Femur (tissue), 1 donor: ENCODE measurements at places on chromosomes 2 and 18.

DNA sequence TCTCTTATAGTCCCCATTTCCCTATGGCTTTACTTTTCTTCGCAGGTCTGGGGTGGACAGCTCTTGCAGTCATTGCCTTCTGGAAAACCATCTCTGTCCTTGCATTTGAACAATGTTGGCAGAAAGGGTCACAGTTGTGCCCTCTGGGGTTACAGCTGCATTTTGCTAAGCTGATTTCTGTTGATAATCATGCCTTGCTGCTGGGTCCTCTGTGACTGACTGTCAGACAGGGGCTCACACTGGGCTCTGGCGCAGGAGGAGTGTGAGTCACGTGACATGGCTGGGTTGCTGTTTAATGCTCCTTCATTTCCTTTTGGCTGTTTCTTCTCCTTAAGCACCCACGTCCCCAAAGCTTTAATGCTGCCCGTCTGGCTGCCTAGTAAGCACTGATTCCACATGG is 196.6 kb upstream of the LHCGR start:
- no peak for DNase-seq

- DNase-seq, result no peak
Observed at GRCh38 chr2:46580416-46580815, 101.1 kb downstream of the TMEM247 start.

GRCh38 chr2:177355874-177356273 is 36.7 kb upstream of the AGPS start:
- no peak for DNase-seq

- DNase-seq, result no peak
Observed at GRCh38 chr2:239313776-239314175, 87.0 kb downstream of the HDAC4 start.

- DNase-seq, result no peak
Observed at GRCh38 chr2:54503192-54503591, 47.1 kb downstream of the SPTBN1 start.

GRCh38 chr2:167264380-167264779 is 376.1 kb downstream of the XIRP2 start:
- no peak for DNase-seq

DNA sequence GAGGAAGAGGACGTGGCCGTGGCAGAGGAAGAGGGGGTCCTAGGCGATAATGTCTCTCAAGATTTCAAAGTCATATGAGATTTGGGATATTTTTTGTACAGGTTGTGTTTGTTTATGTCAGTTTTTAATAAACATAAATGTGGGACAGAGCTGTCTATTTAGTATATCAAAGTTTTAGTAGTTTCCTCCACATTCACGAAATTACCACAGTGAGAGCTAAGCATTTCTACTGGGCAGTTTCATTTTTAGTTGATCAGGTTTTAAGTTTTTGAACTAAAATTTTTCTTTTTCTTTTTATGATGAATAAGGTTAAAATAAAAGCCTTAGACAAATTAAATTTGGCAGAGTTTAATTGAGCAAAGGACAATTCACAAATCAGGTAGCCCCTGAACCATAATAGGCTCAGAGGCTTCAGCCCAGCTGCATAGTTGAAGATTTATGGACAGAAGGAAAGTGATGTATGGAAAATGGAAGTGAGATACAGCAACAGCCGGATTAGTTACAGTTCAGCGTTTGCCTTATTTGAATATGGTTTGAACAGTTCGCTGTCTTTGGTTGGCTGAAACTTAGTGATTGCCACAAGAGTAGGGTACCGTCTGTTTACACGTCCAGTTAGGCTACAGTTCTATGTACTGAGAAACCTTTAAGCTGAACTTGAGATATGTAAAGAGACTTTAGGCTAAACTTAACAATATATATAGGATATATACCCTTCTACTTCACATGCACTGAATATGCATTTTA is 17.1 kb downstream of the SNRPD1 start:
- no peak for DNase-seq

- peak; percentile 42 for DNase-seq
Observed at GRCh38 chr2:69975853-69976462, 14.5 kb upstream of the ASPRV1 start.

DNA sequence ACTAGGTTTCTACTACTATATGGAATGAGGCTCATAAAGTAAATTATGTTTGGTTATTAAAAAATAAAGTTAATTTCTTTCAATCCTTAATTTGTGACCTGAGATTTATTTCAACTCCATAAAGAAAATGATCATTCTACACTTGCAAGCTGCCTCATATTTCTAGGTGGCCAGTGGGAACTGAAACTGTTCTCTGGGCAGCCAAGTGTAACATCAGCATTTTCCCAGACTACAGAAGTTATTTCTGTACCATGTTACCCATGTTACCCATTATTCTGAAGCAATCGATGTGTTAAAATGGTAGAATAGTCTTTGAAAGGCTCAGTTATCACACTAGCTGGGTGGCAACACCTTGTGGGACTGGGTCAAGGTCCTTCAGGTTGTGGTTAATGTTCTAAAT is 139.3 kb upstream of the FBXO11 start:
- DNase-seq, result no peak
